ENCODE measurements at places on chromosomes 7 and 10. TPM values are rescaled to one million over a fixed set of nuclear protein-coding genes. Genes with fewer than 3 reads are reported as not detected.

SLC18A3 gene
- total RNA-seq: not detected

EBLN1 gene
- not detected for total RNA-seq

TMEM225B gene
- total RNA-seq: 0.44 TPM

VAX1 gene
- not detected for total RNA-seq

AVPI1 gene
- total RNA-seq: 55.8 TPM
